GM13977 (cell line): ENCODE measurements at places on chromosomes 12 and 14.

DNA sequence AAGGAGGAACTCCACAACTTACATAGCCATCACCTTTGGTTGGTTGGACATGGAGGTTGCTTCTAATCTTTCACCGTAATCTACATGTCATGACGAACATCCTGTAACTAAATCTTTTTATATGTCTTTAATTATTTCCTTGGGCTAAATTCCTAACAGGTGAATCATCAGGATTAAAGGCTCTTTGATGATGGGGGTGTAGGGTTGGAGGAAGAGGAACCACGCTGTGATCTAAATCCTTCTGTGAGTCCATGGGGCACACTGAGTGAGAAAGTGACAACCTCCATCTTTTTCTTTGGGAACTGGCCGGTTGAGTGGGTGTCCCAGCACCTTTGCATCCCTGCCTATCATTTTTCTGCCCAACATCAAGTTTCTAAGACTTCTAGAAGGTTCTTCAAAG lies 31.1 kb upstream of the MAP1LC3B2 start:
- no peak for DNase-seq

- DNase-seq: peak; percentile 49
Measured at GRCh38 chr14:88181072-88181471, 142.0 kb downstream of the KCNK10 start.

DNA sequence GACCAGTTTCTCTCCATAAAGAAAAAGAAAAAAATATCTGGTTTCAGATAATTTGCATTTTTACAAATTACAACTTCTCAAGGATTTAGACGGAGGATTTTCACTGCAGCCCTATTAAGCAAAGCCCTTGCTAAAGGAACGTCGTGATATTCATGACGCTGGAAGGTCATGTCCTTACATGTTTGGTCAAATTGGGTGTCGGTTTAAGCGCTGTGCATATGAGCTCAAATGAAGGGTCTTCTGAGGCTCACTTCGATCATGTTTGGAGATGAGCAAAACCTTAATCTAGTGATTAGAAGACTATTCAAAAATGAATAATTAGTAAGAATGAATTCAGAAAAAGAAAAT lies 67.3 kb upstream of the USP15 start:
- DNase-seq: no peak

DNA sequence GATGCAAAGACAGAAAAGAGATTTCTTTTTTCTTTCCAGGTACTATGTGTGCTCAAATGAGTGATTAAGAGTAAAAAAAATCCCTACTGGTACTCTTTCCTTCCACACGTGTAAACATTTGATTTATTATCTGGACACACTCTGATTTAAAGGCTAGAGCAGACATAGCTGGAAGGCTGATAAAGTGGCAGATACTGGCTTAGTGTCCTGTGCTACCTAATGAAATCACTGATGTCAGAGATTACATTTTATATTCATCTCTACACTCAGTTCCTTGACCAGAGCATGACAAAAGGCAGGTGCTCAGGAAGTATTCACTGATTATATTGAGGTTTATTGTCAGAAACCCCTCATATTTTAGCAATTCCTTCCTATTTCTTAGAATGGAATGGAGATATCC lies 136.6 kb upstream of the SLC38A2 start:
- no peak for DNase-seq

- no peak for DNase-seq
Measured at GRCh38 chr12:2413999-2414792, 361.4 kb downstream of the CACNA1C start.

DNA sequence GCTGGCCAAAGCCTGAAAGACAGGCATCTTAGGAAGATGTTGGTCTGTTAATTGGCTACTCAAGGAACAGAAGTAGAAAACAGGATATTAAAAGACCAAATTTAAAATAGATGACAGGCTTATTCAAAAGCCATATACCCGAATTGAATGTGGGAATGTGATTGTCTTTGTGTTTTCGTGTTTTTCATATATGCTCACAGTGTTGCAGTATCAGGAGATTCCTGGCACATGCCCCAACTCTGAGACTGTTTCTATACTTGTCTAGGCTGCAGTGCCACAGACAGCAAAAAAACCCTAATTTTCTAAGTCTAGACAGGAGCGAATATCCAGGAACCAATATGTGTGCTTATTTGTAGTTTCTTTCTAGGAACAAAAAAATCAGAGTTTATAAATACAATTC lies 57.4 kb upstream of the KRR1 start:
- DNase-seq: no peak
